Activated gamma-delta T cell treated with Interleukin-2 at 50 U/mL for 16 hours (primary cell): ENCODE measurements at places on chromosomes 16 and 17.

- no peak for DNase-seq
Measured at GRCh38 chr17:55587608-55588139, 76.4 kb upstream of the SMIM36 start.

- no peak for DNase-seq
Measured at GRCh38 chr17:49344914-49345313, 17.1 kb downstream of the ZNF652 start.

DNA sequence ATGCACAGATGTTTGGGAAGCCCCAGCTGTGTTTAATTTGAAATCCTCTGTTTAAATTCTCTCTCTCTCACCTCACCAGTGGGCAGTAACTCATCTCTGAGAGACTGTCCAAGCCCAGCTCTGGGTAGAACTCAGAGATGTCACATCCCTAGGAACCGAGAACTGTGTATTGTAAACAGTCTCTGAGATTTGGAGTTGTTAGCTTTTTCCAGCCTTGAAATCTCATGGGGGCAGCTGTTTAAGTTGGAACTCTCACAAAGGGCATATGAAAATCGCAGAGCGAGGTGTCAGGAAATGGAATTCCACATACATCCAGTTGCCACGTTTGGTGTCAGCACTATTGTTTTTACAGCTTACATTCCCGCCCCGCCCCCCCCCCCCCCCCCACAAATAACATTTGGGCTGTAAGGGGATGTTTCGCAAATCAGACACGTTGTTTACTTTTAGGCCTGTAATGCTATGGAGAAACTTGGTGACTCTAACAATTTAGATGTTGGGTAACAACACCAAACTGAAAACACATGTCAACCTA is 34.3 kb downstream of the VPS35L start:
- no peak for DNase-seq

GRCh38 chr17:7281953-7282751 is 634 bp downstream of the SLC2A4 start:
- no peak for DNase-seq

DNA sequence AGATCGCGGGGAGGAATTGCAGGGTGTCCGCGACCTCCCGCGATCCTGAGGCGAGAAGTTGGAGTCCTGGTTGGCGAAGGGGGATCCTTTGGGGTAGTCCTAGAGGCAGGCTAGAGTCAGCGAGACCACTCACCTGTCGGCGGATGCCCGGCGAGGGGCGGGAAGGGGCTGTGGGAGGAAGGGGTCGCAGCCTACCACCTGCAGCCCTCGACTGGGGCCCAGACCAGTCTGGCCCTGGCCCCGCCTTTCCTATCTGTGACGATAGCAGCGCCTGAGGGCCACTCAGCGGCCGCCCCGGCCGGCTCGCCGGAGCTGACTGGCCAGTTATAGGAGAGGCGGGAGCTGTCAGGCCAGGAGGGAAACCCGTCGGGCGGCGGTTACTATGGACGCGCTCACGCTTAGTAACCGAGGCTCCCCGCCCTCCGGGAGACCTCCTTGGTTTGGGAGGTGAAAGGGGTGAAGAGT is at the start of gene TEKT3:
TSS of gene TEKT3 (minus strand) at position 213 of the 465 bp plus-strand sequence. CDS start 10,012 bp downstream, outside the sequence.
- no peak for DNase-seq

- no peak for DNase-seq
Measured at GRCh38 chr17:13283606-13284005, 265.8 kb upstream of the ELAC2 start.

DNA sequence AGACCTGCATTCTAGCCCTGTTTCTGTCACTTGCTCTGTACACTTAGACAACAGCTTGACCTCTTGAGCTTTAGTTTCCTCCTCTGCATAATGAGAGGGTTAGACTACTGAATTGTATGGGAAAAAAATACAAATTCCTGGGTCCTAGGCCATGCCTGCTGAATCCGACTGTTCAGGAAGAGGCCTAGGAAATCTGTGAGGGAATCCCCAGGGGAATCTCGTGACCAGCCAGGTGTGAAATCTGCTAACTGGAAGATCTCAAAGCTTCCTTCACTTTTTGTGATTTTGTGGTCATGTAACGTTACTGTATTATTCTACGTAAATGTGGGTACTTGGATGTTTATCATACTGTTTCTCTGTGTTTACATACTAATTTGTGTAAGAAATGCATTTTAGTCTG is 58.2 kb downstream of the CYLD start:
- no peak for DNase-seq

GRCh38 chr17:67759355-67760171 is 41.8 kb downstream of the NOL11 start:
- no peak for DNase-seq

GRCh38 chr16:11156401-11156800 is 99.6 kb downstream of the SOCS1 start:
- DNase-seq = no peak

DNA sequence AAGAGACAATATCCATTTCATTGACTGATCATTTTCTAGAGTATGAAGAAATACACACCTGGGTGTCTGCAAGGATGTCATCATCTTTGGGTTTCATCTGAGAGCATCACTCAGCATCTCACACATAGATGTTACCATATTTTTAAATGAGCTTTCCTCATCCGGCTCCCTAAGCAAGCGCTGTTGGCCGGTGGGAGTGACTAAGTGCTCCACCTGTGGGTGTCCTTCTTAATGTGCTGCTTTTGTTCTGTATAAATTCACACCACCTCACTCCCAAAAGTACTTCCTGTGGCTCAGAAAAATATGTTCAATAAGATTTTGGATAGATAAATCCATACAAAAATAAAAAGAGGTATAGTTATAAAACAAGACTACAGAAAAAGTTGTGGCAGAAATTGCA is 7.4 kb downstream of the SSTR2 start:
- DNase-seq = no peak

DNA sequence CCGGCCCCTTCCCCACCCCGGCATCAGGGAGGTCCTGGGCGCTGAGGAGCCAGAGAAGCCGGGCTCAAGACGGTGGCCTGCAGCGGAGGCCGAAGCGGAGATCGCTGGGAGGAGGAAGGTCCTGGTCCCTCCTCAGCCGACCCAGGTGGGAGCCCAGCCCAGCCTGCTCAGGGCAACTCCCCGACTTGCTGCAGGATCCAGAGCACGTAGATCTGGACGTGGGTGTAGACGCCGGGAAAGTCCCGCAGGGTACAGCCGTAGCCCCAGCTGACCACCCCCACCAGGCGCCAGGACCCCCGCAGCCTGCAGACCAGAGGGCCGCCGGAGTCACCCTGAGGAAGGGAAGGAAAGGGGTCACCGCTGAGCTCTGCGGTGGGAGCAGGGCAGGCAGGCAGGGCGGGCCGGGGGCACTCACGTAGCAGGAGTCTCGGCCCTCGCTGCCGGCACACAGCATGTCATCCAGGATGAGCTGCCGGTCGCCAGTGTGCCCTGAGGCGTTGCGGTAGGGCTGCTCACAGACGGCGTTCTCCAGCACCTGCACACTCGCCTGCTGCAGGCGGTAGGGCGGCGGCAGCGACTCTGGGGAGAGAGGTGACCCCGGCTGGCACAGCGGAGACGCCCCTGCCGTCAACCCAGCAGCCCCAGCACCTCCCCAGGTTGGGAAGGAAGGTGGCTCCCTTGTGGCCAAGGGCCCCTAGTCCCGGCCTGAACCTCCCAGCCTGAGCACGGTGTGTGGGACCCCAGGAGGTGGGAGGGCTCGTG is 5.4 kb downstream of the TPSD1 start:
- DNase-seq = no peak

- DNase-seq = no peak
Measured at GRCh38 chr17:7235693-7236665, 1.7 kb upstream of the DVL2 start.

DNA sequence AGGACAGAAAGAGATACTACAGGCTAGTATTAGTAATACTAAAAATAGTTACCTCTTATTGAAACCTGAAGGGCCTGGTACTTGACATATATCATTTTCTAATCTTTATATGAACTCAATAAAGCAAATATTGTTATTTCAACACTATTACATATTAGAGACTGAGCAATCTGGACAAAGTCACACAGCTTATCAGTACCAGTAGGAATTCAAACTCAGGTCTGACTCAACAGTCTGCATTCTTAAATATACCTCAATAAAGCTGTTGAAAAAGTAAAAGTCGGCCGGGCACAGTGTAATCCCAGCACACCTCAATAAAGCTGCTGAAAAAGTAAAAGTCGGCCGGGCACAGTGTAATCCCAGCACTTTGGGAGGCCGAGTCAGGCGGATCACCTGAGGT is 67.4 kb downstream of the KANSL1 start:
- DNase-seq = no peak

DNA sequence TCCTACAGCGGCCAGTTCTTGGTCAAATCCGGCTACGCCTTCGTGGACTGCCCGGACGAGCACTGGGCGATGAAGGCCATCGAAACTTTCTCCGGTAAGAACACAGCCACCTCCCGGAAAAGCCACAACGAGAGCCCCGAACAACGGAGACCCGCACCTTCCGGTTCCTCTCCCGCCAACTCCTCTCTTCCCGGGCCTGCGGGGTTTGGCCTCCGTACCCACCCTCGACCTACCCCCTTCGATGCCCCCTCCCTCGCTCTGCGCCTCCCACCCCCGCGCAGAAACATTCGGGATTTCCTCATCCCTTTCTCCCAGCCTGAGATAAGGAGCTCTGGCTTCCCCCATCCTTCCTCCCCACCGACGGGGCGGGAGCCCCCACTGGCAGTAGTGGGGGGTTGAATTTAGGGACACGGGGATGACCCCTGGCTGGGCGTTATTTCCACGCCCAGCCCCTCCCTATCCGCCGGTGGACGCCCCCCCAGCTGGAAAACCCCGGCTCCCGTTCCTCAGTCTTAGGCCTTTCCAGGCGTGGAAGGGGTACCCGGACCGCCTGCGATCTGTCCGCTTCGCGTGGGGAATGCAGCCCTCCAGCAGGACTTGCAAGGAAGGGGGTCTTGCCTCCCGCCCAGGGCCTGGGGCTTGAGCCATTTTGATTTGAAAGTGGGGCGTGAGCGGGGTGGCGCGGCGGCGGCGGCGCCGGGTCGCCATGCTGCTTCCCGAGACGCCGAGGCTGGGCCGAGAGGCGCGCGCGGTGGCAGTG is 822 bp downstream of the IGF2BP1 start:
- no peak for DNase-seq

- no peak for DNase-seq
Measured at GRCh38 chr16:84829168-84829965, 9.6 kb downstream of the CRISPLD2 start.

DNA sequence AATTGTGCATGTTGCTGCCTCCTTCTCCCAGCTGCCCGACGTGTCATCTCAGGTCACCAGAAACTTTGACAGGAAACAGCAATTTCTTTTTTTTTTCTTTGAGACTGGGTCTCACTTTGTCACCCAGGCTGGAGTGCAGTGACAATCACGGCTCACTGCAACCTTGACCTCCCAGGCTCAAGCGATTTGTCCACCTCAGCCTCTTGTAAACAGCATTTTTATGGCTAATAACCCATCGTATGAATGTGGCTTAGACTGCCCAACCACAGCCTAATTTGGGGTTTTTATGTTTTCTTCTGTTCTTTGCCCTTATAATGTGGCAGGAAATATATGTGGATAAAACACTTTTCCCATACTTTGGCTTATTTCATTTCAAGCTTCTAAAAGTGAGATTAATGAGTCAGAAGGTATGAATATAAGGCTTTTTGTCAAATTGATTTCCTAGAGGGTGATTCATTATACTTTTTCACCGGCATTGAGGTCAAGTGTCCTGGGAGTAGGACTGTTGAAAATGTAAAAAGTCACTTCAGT is 31.0 kb upstream of the SLC5A10 start:
- DNase-seq = no peak

GRCh38 chr17:45908460-45908859 is 14.1 kb downstream of the MAPT start:
- no peak for DNase-seq
